ENCODE measurements at places on chromosomes 1 and 21. TPM values are rescaled to one million over a fixed set of nuclear protein-coding genes. Genes with fewer than 3 reads are reported as not detected.

Gene LTN1
- 19.2 TPM for total RNA-seq

Gene STIL
- total RNA-seq = 3.1 TPM

Gene GPR89B
- 5.4 TPM for total RNA-seq

Gene C1orf141
- total RNA-seq = not detected

Gene HRNR
- total RNA-seq = not detected

Gene HCN3
- total RNA-seq = 0.79 TPM

Gene ITLN2
- not detected for total RNA-seq

Gene TDRD10
- 2.5 TPM for total RNA-seq

Gene TLCD4
- total RNA-seq = 68.3 TPM

Gene OR2L13
- total RNA-seq = not detected

Gene KIF1B
- total RNA-seq = 73.6 TPM

Gene G0S2
- 116 TPM for total RNA-seq

Gene DYRK3
- total RNA-seq = 21.7 TPM

DNA sequence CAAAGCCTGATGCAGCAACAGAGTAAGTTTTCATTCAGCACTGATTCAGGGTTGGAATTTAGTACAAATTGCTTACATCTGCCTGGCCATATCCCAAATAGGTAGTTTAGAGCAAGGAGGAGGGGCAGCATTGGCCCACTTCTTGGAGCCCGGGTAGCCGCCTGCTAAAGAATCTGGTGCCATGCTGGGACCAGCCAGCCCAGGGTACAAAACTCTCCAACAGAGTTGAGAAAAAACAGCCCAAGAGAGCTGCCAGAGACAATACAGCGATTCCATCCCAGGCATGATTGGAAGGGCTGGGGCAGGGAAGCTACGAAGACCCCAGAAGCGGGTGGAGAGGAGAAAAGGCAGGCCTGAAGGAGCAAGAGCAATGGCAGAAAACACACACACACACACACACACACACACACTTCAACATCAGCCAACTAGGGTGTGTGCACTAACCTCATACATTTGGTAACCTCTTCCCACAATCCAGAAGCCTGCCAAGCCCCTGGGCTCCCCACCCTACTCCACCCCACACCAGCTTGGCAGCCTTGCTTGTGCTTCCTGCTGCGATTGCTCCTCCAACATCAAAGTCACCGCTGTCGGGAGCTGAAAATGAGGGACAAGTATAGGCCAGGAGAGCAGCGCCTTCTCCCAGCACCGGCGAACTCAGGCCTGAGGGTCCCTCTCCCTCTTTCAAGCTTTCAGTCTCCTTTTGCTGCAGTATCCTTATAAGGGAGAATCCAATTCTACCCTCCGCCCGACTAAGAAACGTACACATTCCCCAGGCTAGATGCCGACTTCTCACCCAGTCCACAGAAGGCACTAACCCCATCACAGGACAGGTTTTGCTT, 1.2 kb downstream of the PIK3C2B start:
- peak overlapping the region; percentile 81 for H3K4me3 ChIP-seq
- DNase-seq = peak; percentile 76
- H3K27ac ChIP-seq = peak overlapping the region; percentile 90
- H3K27me3 ChIP-seq = no peaks in the 10 kb centered on the region
- H3K36me3 ChIP-seq = no peaks in the 10 kb centered on the region

- no peak overlapping the region for H3K4me3 ChIP-seq
- no peak for DNase-seq
- H3K27me3 ChIP-seq = no peaks in the 10 kb centered on the region
- H3K36me3 ChIP-seq = peaks cover 4% of the 10 kb centered on the region
Observed at GRCh38 chr1:237133921-237134320, 91.9 kb downstream of the RYR2 start.

GRCh38 chr1:162716123-162716522, 74.4 kb upstream of the HSD17B7 start:
- DNase-seq = no peak
- no peaks in the 10 kb centered on the region for H3K27me3 ChIP-seq
- H3K4me3 ChIP-seq = no peak overlapping the region
- peaks cover 3% of the 10 kb centered on the region for H3K36me3 ChIP-seq

GRCh38 chr1:247111700-247112478, 7.7 kb upstream of the ZNF669 start:
- H3K27me3 ChIP-seq = no peaks in the 10 kb centered on the region
- H3K4me3 ChIP-seq = peak overlapping the region; percentile 76
- peaks cover 15% of the 10 kb centered on the region for H3K4me1 ChIP-seq
- peak; percentile 87 for DNase-seq
- no peaks in the 10 kb centered on the region for H3K36me3 ChIP-seq
- peak overlapping the region; percentile 88 for H3K27ac ChIP-seq

DNA sequence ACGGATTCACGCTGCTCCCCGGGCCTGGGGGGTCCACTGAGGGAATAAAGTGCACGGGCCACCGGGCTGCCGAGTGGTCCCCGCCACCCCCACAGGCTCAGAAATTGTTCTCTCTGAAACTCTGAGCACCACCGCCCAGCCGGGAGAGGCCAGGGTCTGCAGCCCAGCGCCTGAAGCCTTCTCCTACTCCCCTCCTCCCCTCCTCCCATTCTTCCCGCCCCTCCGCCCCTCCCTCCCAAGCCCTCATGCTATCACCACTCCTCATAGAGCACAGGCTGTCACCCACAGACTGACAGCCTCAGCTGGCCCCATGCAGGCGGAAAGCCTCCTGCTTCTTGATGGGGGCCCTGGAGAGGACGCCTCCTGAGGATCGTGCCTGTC, 707 bp upstream of the GPR153 start:
- peak overlapping the region; percentile 49 for H3K4me3 ChIP-seq
- H3K4me1 ChIP-seq = peaks cover 38% of the 10 kb centered on the region
- DNase-seq = no peak
- H3K36me3 ChIP-seq = no peaks in the 10 kb centered on the region

DNA sequence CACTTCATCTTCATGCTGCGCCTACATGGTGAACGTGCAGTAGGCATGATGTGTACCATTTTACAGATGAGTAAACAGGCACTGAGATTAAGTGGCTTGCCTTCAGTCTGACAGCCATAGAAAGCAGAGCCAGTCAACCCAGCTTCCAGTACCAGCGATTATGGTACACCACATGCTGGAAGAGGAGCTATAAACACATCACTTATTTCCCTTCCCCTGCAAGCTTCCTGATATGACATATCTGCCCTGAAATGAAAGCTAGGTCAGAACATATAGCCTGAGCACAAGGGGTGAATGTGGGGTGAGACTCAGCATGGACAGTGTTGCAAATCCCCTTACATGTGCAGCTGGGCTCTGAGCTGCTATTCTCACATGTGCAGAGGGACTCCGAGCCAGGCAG, 33.8 kb upstream of the IL20 start:
- H3K36me3 ChIP-seq = no peaks in the 10 kb centered on the region
- H3K4me3 ChIP-seq = no peak overlapping the region
- H3K27me3 ChIP-seq = no peaks in the 10 kb centered on the region
- no peaks in the 10 kb centered on the region for H3K4me1 ChIP-seq
- no peak overlapping the region for H3K27ac ChIP-seq

- DNase-seq = no peak
- peak overlapping the region; percentile 91 for H3K27ac ChIP-seq
- peaks cover 78% of the 10 kb centered on the region for H3K4me1 ChIP-seq
- H3K4me3 ChIP-seq = peak overlapping the region; percentile 5
- H3K36me3 ChIP-seq = peaks cover 4% of the 10 kb centered on the region
- no peaks in the 10 kb centered on the region for H3K27me3 ChIP-seq
Observed at GRCh38 chr1:145979746-145980456, 15.4 kb downstream of the POLR3GL start.

- DNase-seq = no peak
- no peak overlapping the region for H3K4me3 ChIP-seq
- no peaks in the 10 kb centered on the region for H3K36me3 ChIP-seq
- no peaks in the 10 kb centered on the region for H3K27me3 ChIP-seq
Observed at GRCh38 chr1:48246727-48247126, 24.2 kb downstream of the SLC5A9 start.

DNA sequence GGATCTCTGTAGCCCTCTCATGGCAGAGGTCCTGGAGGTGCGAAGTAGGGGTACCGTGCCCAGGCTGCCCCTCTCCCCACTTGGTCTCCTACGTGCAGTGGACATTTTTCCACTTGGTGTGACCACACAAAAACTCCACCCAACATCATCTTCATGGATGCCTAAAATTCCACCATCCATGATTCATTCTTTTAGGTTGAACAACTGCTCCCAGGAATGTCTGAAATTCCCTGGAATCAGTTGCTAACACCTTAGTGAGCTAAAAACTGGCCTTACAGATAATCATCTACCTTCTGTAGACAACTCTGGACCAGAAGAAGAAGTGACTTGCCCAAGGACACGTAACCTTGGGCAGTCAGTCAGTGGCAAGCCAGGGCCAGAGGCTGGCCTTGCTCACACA, 32.1 kb upstream of the CLIC4 start:
- DNase-seq = no peak
- no peaks in the 10 kb centered on the region for H3K27me3 ChIP-seq
- H3K27ac ChIP-seq = no peak overlapping the region
- no peaks in the 10 kb centered on the region for H3K36me3 ChIP-seq

GRCh38 chr1:32767641-32768040, 49.5 kb downstream of the YARS1 start:
- no peak overlapping the region for H3K4me3 ChIP-seq
- no peaks in the 10 kb centered on the region for H3K27me3 ChIP-seq
- peaks cover 2% of the 10 kb centered on the region for H3K4me1 ChIP-seq
- no peak overlapping the region for H3K27ac ChIP-seq
- no peaks in the 10 kb centered on the region for H3K36me3 ChIP-seq

DNA sequence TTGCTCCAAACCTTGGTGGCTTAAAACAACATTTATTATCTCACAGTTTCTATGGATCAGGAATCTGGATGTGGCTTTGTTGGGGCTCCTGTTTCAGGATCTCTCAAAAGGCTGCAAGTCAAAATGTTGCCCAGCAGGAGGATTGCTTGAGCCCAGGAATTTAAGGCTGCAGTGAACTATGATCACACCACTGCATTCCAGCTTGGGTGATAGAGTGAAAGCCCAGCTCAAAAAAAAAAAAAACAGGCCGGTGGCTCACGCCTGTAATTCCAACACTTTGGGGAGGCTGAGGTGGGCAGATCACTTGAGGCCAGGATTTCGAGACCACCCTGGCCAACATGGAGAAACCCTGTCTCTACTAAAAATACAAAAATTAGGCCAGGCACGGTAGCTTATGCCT, 30.0 kb downstream of the BCAS2 start:
- no peak for DNase-seq
- H3K27me3 ChIP-seq = no peaks in the 10 kb centered on the region
- no peaks in the 10 kb centered on the region for H3K36me3 ChIP-seq
- no peaks in the 10 kb centered on the region for H3K4me1 ChIP-seq
- no peak overlapping the region for H3K27ac ChIP-seq

GRCh38 chr21:33390479-33390878, 12.7 kb upstream of the IFNGR2 start:
- no peak overlapping the region for H3K4me3 ChIP-seq
- H3K27ac ChIP-seq = no peak overlapping the region
- H3K36me3 ChIP-seq = no peaks in the 10 kb centered on the region
- no peaks in the 10 kb centered on the region for H3K4me1 ChIP-seq

- DNase-seq = no peak
- peaks cover 54% of the 10 kb centered on the region for H3K4me1 ChIP-seq
Observed at GRCh38 chr1:19391596-19391981, 79.5 kb downstream of the SLC66A1 start.

- H3K36me3 ChIP-seq = no peaks in the 10 kb centered on the region
- H3K4me1 ChIP-seq = no peaks in the 10 kb centered on the region
- no peak overlapping the region for H3K27ac ChIP-seq
- H3K27me3 ChIP-seq = no peaks in the 10 kb centered on the region
- no peak for DNase-seq
Observed at GRCh38 chr1:64320470-64320869, 117.0 kb downstream of the UBE2U start.

DNA sequence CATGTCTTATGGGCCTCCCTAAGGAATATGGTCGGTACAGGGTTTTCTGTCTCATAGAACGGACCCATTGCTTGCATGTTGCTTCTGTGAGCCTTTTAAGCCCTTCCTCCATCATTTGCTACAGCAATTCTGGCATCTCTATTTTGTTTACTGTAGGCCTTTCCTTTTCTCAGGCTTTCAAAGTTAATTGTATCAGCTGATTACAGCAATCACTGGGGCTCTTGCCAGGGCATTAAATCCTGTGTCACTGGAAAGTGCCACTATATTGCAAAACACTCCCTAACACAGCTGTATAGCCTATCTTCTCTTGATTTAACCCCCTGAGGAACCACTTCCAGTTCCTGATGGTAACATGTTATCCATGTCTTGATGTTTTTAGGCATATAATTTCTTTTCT, 156.5 kb downstream of the PDE4B start:
- no peak overlapping the region for H3K27ac ChIP-seq
- no peaks in the 10 kb centered on the region for H3K4me1 ChIP-seq

DNA sequence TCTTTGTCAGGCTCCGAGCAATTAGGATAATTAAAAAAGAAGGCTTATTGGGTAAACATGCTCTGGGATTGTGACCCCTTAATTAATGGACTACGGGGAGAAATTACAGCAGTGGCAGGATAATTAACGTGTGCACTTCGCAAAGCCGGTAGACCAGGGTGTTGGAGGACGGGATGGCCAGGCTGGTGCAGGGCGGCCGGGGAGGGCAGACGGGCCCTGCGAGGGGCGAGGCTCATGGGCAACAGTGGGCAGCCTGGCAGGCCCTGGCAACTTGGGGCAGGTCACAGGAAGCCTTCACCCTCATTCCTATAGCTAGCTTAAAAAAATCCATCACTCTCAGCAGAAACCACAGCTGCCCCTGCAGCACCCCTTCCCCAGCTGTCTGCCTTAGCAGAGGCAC, 186.2 kb upstream of the ARHGEF16 start:
- H3K27ac ChIP-seq = no peak overlapping the region
- H3K27me3 ChIP-seq = no peaks in the 10 kb centered on the region
- H3K36me3 ChIP-seq = no peaks in the 10 kb centered on the region

DNA sequence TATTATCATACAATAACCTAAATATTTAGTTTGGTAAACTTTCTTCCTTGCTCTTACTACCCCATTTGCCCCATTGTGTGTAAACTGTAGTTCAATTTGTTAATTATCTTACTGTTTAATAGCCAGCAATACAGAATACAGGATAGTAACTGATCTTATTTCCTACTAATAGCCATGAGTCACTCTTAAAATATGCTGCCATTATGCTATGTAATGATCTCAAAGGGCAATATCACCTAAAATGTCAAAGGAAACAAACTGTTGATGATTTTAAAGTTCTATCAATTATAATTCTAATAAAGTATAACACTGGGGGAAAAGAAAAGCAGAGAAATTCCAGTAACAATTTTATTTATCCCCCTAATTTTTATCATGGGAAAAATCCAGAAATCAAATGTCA, 4.3 kb downstream of the SLC30A1 start:
- H3K4me1 ChIP-seq = peaks cover 36% of the 10 kb centered on the region
- no peaks in the 10 kb centered on the region for H3K27me3 ChIP-seq
- H3K4me3 ChIP-seq = no peak overlapping the region
- DNase-seq = no peak
- peaks cover 4% of the 10 kb centered on the region for H3K36me3 ChIP-seq

DNA sequence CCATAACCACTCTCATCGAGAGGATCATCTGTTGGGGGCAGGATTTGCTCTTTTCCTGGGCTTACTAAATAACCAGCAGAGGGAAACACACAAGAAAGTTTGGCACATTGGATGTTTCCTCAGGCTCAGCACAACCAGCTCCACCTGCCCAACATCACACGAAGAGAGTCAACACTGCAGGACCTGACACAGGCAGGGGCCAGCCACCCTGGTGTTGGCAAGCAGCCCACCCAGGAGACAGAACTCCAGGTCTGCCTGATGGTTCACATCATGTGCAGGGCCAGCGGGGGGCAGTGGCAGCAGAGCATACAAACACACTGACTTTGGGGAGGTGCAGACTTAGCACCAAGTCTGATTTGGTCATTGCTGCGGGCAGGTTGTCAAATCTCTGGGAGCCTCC, 182.3 kb upstream of the GALNT2 start:
- no peak overlapping the region for H3K27ac ChIP-seq
- H3K4me3 ChIP-seq = no peak overlapping the region
- no peaks in the 10 kb centered on the region for H3K36me3 ChIP-seq
- no peaks in the 10 kb centered on the region for H3K27me3 ChIP-seq
- H3K4me1 ChIP-seq = peaks cover 19% of the 10 kb centered on the region

Data from heart left ventricle (tissue), 16 donors.